ENCODE measurements at places on chromosomes 4 and X.

DNA sequence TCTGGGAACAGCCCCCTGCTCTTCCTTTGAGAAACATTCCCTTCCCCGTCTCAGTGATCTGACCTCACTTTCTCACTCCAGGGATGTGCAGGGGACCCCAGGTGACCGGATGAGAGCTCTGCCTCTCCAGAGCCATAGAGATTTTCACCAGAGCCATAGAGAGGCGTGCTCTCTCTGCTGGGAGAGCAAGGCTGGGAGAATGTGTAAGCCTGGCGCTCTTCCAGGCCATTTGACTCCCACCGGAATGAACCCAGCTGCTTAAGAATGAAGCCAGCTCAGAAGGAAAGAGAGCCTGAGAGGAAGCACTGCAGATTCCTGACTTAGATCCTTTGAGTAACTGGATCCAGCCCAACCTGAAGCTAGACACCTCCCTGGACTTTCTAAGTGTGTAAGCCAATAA is 106.4 kb downstream of the DHX15 start:
- H3K4me3 ChIP-seq, result no peak overlapping the region
- peaks cover 2% of the 10 kb centered on the region for H3K4me1 ChIP-seq
- DNase-seq, result no peak
- H3K27ac ChIP-seq, result no peak overlapping the region
- H3K27me3 ChIP-seq, result no peaks in the 10 kb centered on the region
- H3K36me3 ChIP-seq, result no peaks in the 10 kb centered on the region

- peaks cover 2% of the 10 kb centered on the region for H3K36me3 ChIP-seq
- no peaks in the 10 kb centered on the region for H3K4me1 ChIP-seq
- no peak overlapping the region for H3K4me3 ChIP-seq
These were observed 75.1 kb downstream of the PRKX start for GRCh38 chrX:3638280-3638873.

DNA sequence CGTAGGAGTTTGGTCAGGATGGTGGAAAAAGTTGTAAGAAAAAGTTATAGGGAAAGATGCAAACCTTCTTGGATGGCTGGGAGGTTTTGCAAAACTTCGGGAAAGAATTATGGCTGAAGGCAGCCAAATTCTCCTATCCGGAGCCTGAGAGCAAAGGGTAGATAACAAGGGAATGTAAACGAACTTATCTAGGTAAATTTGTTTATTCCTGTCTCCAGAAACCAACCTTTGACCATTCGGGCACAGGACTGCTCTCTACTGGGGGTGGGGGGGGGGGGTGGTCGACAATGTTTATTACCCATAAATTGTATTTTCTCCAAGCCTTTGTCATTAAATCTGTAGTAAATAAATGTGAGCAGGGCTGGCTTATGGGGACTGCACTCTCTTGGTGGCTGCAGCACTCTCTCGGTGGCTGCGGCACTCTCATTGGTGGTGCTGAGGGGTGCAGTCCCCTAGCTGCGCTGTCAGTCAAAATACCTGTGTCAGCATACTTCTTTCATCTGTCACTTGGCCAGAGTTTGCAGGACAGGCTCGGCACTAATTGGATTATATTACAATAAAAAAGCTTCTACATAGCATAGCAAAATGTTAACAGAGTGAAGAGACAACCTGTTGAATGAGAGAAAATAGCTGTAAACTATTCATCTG is 827.8 kb downstream of the SH3BGRL start:
- no peak overlapping the region for H3K27ac ChIP-seq
- no peaks in the 10 kb centered on the region for H3K36me3 ChIP-seq
- H3K4me1 ChIP-seq, result no peaks in the 10 kb centered on the region
- H3K4me3 ChIP-seq, result no peak overlapping the region
- no peak for DNase-seq

DNA sequence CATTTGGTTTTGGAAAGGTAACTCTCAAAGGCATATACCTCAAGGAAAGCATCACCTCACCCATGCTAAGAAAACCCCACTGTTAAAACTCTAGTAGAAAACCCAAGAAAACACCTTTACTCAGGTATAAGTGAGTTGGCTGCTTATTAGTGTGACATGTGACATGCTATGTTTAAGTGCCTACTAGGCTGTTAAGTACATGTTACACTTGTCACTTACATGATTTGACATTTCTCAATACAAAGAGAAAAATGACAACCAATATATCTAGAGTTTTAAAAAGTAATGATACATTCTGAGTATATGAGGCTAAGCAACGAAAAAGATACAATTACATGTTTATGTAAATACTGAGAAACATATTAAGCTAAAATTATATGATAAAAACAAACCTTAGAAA is 1548.3 kb upstream of the TENM3 start:
- H3K27ac ChIP-seq, result no peak overlapping the region
- no peaks in the 10 kb centered on the region for H3K27me3 ChIP-seq
- H3K4me3 ChIP-seq, result no peak overlapping the region

GRCh38 chrX:312621-313331 is 5.8 kb downstream of the GTPBP6 start:
- no peaks in the 10 kb centered on the region for H3K27me3 ChIP-seq
- no peak for DNase-seq
- H3K27ac ChIP-seq, result no peak overlapping the region
- peaks cover 71% of the 10 kb centered on the region for H3K36me3 ChIP-seq
- H3K4me3 ChIP-seq, result no peak overlapping the region
- H3K4me1 ChIP-seq, result no peaks in the 10 kb centered on the region

DNA sequence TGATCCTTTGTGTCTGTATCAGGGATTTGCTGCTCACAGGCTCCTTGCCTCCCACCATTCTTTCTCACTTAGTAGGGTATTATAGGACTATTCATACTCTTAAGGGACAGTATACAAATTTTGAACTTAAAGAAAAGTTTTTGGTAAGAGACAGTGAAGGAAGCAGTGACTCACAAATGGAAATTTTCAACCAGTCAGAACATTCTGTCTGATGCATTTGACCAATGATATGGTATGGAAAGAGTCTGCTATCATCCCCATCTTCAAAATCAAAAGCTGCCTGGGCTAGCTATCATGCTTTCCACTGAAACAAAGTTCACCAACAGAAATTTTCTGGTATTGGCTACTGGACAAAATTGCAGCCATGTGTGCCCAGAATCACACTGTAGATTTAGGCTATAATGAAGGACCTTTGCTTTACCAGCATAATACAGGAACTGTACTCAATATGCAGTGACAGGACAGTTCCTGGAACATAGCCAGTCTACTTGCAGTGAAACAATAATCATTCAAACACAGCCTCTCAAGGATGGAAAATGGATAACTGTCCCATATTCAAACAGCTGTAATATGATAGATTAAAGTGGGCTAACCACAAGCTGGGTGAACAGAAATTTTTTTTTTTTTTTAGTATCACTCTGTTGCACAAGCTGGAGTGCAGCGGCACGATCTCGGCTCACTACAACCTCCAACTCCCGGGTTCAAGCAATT is 109.0 kb upstream of the ACSL4 start:
- no peak overlapping the region for H3K27ac ChIP-seq
- no peaks in the 10 kb centered on the region for H3K27me3 ChIP-seq
- no peaks in the 10 kb centered on the region for H3K36me3 ChIP-seq
- peaks cover 10% of the 10 kb centered on the region for H3K4me1 ChIP-seq
- peak; percentile 80 for DNase-seq
- no peak overlapping the region for H3K4me3 ChIP-seq

DNA sequence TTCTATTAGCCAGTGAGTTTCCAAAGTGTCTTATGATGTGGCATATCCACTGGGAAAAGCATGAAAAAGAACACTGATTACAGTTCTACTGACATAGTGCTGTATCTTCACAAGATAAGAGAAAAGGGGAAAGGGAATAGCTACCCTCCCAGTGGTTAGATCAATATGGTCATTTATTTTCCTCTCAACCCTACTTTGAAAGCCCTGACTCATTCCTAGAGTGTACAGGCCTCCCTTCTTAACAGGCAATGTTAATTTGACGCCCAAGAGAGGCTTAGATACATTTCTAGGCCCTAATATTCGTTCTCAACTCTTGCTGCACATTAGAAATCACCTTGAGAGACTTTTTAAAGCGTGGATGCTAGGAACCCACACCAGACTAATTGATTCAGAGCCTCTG is 20.4 kb upstream of the BRS3 start:
- DNase-seq, result no peak
- H3K4me3 ChIP-seq, result no peak overlapping the region
- H3K27me3 ChIP-seq, result no peaks in the 10 kb centered on the region
- no peaks in the 10 kb centered on the region for H3K36me3 ChIP-seq

GRCh38 chrX:140164391-140164790 is 199.1 kb upstream of the CXorf66 start:
- no peak overlapping the region for H3K27ac ChIP-seq
- no peak overlapping the region for H3K4me3 ChIP-seq
- H3K36me3 ChIP-seq, result no peaks in the 10 kb centered on the region
- no peaks in the 10 kb centered on the region for H3K4me1 ChIP-seq
- DNase-seq, result no peak

DNA sequence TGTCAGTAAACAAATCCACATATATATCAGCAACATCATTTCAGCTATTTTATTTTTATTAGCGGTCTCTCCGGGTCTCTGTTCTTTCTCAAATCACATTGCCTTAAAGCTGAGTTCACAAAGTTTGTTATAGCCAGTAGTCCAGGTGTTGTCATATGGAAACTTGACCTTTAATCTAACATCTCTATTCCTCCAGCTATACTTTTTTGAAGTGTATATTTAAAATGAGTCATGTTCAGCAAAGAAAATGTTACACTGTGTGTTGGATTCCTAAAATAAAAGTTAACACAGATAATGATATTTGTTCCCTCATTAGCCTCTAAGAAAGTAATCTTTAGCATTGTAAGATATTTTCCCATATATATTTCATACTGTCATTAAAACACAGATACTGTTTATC is 63.6 kb downstream of the SMARCAD1 start:
- peaks cover 6% of the 10 kb centered on the region for H3K36me3 ChIP-seq
- H3K27ac ChIP-seq, result no peak overlapping the region
- no peaks in the 10 kb centered on the region for H3K4me1 ChIP-seq
- no peaks in the 10 kb centered on the region for H3K27me3 ChIP-seq

GRCh38 chr4:13481569-13481968 is 2.6 kb downstream of the RAB28 start:
- peak; percentile 22 for DNase-seq
- H3K27ac ChIP-seq, result no peak overlapping the region
- no peaks in the 10 kb centered on the region for H3K36me3 ChIP-seq

DNA sequence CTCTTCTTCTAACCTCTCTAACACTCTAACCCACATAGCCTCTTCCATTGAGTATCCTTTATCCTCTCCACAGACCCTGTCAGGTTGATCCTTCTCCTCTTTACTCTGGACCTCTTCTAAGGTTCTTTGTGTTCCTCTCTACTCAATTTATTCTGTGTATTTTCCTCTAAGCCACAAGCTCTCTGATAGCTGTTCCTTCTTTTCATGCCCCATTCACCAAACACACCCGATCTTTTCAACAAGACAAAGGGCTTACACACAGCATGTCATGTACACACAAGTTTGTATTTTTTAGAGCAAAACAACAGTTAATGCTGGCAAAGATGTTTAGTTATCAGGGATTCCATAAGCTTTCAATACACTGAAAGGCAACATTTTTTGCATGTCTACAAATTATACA is 1.9 kb downstream of the SPIN2B start:
- no peaks in the 10 kb centered on the region for H3K4me1 ChIP-seq
- H3K4me3 ChIP-seq, result no peak overlapping the region
- peaks cover 2% of the 10 kb centered on the region for H3K36me3 ChIP-seq
- H3K27me3 ChIP-seq, result no peaks in the 10 kb centered on the region

DNA sequence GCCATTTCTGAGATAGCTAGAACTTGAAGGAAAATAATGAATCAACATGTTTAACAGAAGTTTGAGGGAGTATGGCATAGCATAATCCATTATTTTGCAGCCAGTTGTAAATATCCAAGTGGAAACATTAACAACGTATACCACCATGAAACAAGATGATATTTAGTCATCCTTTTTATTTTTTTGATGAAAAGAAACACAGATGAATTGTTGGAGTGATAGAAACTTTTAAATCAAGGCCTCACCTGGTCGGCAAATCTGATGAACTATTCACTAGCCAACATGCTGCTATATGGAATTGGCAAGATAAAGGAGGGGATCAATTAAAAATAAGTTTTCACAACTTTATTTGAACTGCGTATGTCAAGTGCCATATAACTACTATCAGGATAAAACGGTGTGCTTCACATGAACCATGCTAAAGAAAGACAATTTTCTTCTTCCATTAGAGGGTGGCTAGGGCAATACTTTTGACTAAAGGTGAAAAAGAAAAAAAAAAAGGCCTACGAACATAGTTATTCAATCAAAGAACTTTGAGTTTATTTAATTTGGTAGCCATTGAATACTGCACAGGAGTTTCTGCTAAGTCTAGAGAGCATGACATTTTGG is 510.7 kb downstream of the SPOCK3 start:
- no peaks in the 10 kb centered on the region for H3K36me3 ChIP-seq
- H3K4me3 ChIP-seq, result no peak overlapping the region
- H3K27me3 ChIP-seq, result no peaks in the 10 kb centered on the region
- no peak for DNase-seq
- H3K27ac ChIP-seq, result no peak overlapping the region
- no peaks in the 10 kb centered on the region for H3K4me1 ChIP-seq

DNA sequence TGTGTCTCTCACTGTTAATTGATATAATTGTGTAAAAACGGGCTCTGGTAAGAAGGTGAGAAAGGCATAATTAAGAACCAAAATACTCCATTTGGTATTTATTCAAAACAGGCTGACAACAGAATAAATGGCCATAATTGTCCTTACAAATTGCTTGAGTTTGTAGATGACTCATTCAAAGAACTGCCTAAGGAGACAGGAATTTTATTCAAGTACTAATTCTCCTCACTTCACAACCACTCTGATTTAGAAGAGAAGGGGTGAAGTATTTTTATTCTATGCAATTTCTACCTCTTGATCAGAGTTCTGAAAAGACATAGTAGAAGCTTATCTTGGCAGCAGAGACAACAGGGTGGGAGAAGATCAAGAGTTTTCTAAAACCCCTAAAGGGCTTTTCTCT is 43.1 kb downstream of the ATP11C start:
- H3K27me3 ChIP-seq, result no peaks in the 10 kb centered on the region
- H3K36me3 ChIP-seq, result no peaks in the 10 kb centered on the region
- no peak overlapping the region for H3K4me3 ChIP-seq
- no peak overlapping the region for H3K27ac ChIP-seq

DNA sequence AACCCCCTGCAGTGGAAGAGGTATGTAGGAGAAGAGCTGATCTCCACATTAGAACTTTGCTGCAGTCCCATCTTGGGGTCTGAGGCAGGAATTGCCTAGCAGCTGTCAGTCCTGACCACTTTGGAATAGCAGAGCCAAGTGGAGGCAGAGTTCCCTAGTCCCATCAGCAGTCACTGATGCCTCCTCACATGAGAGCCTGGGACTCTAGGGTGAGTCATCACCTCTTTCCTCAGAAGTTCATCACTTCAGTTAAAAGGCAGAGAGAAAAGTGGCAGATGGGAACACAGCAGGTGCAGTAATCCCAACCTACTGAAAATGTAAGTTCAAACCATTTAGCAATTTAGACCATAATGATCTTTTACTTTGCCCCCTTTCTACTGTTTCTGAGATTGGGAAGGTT is 73.9 kb upstream of the MED14 start:
- no peak overlapping the region for H3K4me3 ChIP-seq
- no peak overlapping the region for H3K27ac ChIP-seq
- no peaks in the 10 kb centered on the region for H3K27me3 ChIP-seq
- DNase-seq, result no peak

GRCh38 chrX:15167826-15168225 is 102.1 kb downstream of the ASB9 start:
- no peak for DNase-seq
- H3K27me3 ChIP-seq, result no peaks in the 10 kb centered on the region
- no peaks in the 10 kb centered on the region for H3K36me3 ChIP-seq
- no peak overlapping the region for H3K4me3 ChIP-seq
- H3K27ac ChIP-seq, result no peak overlapping the region

All from trophoblast cell (in vitro differentiated cells and primary cell).